Effector CD4-positive, alpha-beta T cell (primary cell): ENCODE measurements at places on chromosomes 11 and 22.

DNA sequence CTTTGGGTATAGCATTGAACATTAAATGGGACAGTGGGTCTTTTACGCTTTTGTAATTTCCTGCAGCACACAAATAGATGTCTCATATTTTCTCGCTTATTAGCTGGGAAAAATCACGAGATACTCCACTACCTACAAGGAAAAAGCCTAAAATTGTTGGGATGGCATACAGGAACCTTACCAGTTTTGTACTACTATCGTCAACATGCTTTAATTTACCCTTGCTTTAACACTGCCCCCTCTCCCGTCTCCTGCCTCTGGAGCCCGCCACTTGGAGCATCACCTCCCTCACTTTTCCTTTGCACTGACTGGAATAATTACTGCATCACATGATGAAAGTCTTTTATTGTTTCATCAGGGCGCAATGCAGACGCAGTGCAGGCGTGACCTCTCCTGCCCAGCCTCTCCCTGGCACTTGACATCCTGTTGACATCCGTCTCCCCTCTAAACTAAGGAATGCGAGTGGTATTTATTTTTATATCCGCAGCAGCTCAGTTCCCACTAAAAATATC lies 1.0 kb upstream of the FNBP4 start:
- no peak for DNase-seq

DNA sequence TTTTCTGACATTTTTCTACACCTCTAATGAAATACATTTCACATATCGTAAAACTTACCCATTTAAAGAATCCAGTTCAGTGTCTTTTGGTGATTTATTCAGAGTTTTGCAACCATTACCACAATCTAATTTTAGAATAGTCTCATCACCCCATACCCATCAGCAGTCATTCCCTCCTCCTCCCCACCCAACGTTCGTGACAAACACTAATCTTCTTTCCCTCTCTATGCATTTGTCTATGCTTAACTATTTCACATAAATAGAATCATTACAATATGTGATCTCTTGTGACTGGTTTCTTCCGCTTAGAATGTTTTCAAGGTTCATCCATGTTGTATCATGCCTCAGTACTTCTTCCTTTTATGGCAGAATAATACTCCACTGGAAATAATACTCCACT lies 9.5 kb downstream of the TTC28 start:
- DNase-seq: no peak

DNA sequence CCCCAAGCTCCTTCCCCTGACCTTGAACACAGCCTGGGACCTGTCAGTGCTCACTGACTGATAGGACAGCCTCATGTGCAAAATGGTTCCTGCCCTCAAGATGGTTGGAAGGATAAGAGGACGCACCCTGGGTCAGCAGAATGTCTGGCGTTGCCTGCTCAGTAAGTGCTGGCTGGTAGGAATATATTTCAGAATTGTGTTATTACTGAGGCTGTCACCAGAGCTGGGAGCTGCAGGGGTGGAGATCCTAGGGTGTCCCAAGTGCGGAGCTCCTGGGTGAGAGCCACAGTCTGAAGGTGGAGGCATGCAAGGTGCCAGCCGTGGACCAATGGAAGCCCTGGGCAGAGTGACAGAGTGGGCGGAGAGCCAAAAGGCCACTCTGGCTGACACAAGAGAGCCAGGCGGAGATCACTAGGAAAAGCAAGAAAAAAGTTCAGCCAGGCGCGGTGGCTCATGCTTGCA lies 1.0 kb upstream of the SEC14L4 start:
- no peak for DNase-seq

DNA sequence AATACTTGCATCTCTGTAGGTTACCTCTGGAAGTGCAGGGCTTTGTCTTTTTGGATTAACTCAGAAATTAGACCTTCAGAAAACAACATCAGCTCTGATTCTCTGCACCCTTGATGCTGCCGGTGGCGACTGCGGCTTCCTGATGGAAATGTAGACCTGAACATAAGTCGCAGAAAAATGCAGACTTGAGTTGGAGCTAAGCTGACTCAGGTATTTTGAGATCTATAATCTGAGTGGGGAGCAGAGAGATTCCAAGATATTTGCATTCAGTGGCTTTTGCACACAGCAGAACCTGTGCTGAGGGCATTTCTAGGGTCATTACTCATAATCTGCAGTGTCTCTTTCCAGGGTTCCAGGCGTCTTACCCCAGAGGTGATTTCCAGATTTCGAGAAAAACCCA lies 18.7 kb upstream of the NFAM1 start:
- no peak for DNase-seq

DNA sequence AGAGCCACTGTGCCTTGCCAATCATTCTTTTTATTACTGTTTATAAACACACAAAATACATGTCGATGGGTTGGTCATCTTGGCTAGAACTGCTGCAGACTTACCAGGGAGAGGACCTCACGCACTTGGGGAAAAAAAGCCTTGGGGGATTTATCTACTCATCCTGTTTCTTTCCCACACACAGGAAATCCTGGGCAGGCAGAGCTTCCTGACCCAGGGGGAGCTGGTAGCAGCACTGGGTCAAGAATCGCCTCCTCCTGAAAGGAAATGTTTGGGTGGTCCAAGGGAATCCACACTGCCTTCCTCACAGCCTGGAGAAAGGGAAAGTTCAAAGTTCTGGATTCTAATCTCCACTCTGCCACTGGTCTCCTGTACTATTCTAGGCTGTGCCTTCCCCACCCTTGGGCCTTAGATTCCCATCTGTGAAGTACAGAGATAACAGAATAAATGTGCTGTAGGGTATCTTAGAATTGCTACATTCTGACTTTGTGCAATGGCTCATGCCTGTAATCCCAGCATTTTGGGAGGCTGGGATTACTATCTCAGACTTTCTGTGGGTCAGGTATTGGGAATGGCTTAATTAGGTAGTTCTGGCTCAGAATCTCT lies 31.2 kb upstream of the SMTN start:
- DNase-seq: no peak

GRCh38 chr11:82975882-82976281 lies 74.3 kb downstream of the DDIAS start:
- no peak for DNase-seq

GRCh38 chr11:36053281-36053680 lies 109.4 kb downstream of the LDLRAD3 start:
- no peak for DNase-seq

GRCh38 chr11:27701355-27702105 lies 1.3 kb upstream of the BDNF start:
- DNase-seq: no peak

DNA sequence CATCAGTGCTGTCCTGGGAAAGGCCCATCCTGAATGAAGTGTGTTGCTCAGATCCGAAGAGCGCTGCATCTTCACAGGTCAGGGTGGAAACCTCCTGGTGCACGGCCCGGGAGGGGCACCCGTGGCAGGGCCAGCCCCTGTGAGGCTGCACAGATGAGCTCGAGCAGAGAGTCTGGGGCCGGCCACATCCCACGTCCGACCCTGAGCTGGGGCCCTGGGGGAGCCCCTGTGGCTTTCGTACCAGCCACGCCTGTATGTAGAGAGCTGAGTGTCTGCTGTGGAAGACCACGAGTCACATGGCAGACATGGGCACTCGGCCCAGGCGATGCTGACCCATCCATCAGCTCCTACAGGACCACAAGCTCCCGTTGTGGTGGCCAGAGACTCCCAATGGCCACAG lies 24.9 kb upstream of the SEPTIN5 start:
- DNase-seq: no peak

DNA sequence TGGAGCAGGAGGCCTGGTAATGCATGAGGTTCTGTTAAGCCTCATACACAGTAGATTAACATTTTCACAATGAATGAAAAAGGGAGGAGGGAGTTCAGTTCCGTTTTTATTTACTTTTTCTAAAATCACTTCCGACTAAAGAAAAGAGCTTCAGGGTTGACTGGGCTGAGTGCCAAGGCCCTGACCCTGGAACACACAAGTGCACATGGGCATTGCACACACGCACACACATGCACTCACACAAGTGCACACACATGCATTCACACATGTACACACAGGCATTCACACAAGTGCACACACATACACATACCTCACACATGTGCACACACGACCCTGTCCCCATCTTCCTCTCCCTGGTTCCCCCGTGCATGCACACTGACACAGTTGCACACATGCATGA lies 303.3 kb downstream of the BRD1 start:
- no peak for DNase-seq

DNA sequence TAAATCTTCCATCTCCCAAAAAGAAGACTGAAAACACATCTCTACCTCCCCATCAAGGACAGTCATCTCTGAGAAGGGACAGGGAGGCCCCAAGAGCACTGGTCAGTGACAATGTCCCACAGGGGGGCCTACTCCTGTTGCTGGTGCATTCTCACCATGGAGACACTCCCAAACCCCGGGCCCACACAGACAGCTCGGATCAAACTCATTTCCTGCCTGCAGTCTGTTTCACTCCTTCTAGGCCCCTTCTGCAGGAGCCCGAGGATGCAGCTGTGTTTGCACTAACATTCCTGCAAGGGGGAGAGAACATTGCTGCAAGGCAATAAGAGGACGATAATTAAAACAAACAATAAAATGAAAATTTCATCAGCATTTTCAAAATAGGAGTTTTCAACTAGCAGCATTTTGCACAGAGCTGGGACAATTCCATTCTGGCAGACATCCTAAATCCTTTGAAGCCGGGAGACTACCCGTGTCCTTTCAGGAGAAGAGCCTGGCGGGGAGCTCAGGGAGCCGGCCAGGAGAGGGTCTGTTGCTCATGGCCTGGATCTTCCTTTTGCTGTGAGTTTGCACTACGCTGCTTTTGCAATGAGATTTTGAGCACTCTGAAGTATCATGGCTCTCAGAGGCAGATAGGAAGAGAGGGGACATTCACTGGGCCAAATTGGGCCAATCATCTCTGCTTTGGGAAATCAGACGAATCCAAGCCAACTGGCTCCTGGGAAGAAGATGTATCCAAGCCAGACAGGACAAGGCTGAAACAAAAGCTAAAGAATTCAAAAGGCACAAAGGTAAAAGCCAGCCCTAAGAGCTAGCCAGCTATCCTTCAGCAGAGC lies 33.2 kb downstream of the SPATA19 start:
- no peak for DNase-seq

GRCh38 chr11:64067230-64067993 lies 31.7 kb downstream of the FLRT1 start:
- no peak for DNase-seq

GRCh38 chr22:22318723-22319465 lies 74.3 kb downstream of the VPREB1 start:
- no peak for DNase-seq

- DNase-seq: no peak
Observed at GRCh38 chr11:78257654-78258053, 68.9 kb downstream of the USP35 start.

DNA sequence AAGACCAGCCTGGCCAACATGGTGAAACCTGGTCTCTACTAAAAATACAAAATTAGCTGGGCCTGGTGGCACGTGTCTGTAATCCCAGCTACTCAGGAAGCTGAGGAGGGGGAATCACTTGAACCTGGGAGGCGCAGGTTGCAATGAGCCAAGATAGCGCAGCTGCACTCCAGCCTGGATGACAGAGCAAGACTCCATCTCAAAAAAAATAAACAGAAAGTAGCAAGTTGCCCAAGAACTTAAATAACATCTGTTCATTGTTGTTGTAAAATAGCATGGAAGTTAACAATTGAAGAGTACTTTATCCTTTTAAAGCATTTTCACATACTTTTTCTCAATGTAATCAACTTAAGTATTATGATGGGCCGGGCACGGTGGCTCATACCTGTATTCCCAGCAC lies 5.7 kb downstream of the AMBRA1 start:
- no peak for DNase-seq

DNA sequence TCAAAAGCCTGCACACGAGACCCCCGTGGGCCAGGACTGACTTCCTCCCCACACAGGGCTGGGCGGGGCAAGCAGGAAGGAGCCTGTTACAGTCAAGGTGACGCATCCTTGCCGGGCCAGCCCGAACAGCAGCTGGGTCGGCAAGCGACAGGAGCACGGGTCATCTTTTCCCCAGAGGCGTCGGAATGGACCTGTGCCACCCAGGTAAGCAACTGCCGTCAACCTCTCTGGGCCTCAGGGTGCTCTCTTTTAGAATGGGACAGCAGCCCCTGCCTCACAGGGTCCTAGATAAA lies at the start of gene CYTH4:
CYTH4 (plus strand) TSS at position 124 of the 293 bp plus-strand sequence; CDS start at position 186, 62 bp downstream.
- DNase-seq: peak; percentile 68

- no peak for DNase-seq
Observed at GRCh38 chr22:19806213-19807160, 45.9 kb downstream of the TBX1 start.

DNA sequence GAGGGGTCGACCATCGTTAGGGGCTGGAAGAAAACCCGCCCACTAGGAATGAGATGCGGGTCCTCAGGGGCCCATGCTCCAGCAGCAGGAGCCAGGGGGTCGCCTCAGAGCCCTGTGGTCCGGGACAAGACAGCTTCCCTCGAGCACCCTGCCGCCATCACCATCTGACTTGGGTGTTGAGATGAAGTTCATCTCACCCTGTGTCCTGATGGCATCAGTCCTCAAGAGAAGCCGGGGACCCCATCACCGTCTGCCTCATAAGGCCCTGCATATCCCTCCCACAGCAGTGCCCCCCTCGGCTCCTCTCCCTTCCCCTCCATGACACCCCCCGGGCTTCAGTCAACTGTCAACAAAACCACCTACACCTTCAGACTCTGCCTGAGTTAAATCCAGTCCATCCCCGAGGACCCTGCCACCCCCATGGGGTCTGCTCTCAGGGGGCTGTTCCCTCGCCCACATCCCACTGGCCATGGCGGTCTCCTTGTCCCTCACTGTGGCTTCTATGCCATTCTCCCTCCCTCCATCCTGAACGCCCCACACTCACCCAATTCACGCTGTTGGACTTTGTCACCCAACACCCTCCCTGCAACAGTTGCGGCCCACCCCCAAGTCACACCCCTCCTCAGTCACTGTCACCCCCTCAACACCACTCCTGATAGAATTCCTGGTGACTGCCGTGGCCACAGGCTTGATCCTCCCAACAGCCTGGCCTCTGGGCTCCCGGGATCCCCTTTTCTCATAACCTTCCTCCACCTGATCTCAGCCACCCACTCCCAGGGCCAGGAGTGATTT lies 87.7 kb upstream of the RTL6 start:
- DNase-seq: no peak

DNA sequence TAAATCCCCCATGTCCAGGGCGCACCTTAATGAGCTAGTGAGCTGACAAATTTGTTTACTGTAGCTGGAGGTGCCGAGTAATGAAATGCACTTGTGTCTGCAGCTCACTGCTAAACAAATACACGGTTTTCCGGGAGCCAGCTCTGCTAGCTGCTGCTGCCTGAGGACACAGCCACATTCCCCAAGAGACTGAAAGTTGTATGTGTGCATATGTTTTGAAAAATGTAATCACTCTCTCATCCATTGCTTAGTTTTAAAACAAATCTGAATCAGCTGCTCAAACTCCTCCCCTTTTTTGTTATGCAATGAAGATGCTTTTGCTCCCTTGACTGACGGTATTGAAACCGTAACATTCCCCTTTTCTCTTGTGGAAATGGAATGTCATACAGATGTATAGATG lies 62.4 kb upstream of the NNMT start:
- DNase-seq: no peak

DNA sequence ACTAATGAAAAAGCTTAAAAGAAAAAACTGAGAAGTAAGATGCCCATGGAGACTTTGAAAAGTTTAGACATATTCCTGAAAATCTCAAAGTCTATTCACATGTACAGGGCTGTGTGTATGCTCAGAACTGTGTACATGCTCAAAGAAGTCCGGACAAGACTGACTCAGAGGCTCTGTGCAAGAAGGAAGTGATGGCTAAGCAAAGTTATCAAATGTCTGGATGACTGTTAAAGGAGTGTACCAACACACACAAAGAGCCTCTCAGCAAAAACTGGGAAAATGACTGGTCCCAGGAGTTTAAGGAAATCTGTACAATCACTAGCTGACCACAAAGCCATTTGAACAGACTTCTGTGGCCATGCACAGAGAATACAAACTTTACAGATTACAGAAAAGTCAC lies 33.1 kb upstream of the ARHGAP32 start:
- DNase-seq: no peak
